ENCODE measurements at places on chromosomes 16 and 17.

- DNase-seq: no peak
Measured at GRCh38 chr17:45302649-45303173, 14.1 kb downstream of the MAP3K14 start.

GRCh38 chr17:19357351-19357750 is 5.2 kb downstream of the B9D1 start:
- no peak for DNase-seq

GRCh38 chr17:3035256-3035967 is 28.0 kb downstream of the OR1D5 start:
- DNase-seq: no peak

GRCh38 chr16:28219282-28219681 is 7.5 kb upstream of the XPO6 start:
- no peak for DNase-seq

DNA sequence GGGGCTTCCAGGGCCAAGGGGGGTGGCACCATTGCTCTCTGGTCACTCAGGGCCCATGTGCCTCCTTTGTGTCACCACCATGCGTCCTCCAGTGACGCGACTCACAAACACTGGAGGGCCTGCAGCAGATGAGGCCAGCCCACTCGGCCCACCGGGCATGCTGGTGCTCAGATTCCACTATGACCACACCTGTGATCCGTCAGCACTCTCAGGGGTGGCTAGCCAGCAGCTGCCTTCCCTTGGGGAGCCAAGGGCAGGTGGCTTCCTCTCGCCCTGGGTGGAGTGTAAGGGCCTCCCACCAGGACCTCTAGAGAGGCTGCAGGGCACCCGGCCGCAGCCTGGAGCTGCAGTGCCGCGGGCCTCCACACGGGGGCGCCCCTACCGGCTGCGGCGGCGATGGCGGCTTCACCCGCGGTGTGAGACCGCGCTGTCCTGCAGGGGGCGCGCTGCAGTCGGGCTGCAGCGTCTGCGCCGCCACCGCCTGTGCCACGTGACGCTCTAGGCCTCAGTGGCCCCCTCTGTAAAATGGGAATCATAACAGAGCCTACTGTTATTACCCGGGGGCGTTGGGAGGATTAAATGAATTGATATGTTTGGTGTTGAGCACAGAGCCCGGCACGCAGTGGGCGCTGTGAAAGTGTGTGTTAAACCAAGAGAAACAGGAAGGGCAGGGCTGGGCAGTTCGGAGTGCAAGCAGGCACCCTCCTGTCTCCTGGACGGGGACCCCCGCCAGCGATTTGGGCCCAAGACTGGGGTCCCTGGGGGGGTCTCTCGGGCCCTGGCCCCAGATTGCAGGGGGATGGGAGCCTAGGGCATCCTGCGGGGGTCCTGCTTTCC is 192.4 kb upstream of the GSE1 start:
- no peak for DNase-seq

DNA sequence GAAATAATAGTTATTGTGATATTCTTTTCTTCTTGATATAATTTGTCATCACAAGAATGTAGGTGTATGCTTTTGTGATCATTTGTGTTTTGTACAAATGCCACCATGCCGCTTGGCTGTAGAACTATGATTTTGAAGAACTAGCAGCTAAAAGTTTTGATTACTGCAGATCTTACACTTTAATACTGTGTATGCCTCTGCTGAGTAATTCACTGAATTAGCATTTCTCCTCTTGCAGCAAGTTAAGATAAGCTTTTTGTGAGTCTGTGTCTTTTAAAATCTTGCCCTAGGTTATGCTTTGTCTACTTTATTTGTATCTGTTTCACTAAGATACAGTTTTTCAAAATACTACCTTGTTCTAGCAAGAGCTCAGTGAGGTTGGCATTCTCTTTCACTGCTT is 326.5 kb upstream of the TBX2 start:
- no peak for DNase-seq

GRCh38 chr16:89038221-89038721 is 55.4 kb upstream of the ACSF3 start:
- DNase-seq: no peak

GRCh38 chr16:22653876-22654275 is 143.2 kb downstream of the NPIPB5 start:
- DNase-seq: no peak

GRCh38 chr17:55246583-55246982 is 18.2 kb upstream of the HLF start:
- no peak for DNase-seq

DNA sequence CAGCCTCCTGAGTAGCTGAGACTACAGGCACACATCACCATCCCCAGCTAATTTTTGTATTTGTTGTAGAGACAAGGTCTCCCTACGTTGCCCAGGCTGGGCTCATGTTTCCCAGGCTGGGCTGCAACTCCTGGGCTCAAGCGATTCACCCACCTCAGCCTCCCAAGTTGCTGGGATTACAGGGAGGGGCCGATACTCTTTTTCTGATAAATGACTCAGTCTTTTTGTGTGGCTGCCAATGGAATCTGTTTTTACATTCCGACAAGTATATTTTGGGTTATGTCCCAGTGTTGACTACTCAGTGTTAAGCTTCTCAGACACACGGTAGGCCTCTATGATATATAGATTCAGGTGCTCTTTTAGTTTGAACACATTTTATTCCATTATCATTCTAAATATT is 58.1 kb downstream of the SLFN11 start:
- DNase-seq: no peak

- DNase-seq: no peak
Measured at GRCh38 chr17:48180842-48181629, 73.5 kb downstream of the SNX11 start.

DNA sequence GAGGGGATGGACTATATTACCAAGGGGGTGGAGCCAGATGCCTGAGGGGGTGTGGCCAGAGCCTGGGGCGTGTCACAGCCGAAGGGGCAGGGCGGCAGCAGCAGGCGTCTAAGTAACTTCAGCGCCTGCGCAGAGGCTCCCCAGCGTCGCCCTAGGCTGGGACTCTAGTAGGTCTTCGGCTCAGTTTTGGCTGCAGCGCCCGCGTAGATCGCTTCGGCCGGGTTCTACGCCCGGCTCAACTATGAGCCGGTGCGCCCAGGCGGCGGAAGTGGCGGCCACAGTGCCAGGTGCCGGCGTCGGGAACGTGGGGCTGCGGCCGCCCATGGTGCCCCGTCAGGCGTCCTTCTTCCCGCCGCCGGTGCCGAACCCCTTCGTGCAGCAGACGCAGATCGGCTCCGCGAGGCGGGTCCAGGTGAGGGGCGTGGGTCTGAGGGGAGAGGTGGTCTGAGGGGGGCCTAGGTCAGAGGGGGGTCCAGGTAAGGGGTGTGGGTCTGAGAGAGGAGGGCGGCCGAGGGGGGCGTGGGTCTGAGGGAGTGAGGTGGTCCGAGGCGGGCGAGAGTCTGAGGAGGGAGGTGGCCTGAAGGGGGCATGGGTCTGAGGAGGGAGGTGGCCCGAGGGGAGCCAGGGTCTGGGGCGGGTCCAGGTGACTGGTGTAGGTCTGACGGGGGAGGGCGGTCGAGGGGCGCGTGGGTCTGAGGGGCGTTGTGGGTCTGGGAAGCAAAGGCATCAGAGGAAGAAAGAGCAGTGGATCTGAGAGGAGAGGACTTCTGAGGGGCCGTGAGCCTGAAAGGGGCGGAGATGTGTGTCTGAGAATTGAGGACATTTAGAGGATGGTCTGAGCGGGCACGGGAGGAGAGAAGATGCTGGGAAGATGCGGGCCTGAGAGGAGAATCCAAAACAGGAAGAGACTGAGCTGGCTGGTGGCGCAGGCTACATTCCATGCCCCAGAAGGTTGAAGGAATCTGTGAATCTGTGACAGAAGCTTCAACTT is at the start of gene LPCAT2:
Gene LPCAT2 (plus strand): TSS at position 132 of the 991 bp plus-strand sequence. CDS start 110 bp downstream, at position 242.
- DNase-seq: peak; percentile 57

GRCh38 chr16:52462816-52463215 is 84.1 kb downstream of the TOX3 start:
- no peak for DNase-seq

- no peak for DNase-seq
Measured at GRCh38 chr17:74754832-74755231, 6.4 kb downstream of the NHERF1 start.

GRCh38 chr16:30974348-30974747 is 10.7 kb upstream of the HSD3B7 start:
- no peak for DNase-seq

DNA sequence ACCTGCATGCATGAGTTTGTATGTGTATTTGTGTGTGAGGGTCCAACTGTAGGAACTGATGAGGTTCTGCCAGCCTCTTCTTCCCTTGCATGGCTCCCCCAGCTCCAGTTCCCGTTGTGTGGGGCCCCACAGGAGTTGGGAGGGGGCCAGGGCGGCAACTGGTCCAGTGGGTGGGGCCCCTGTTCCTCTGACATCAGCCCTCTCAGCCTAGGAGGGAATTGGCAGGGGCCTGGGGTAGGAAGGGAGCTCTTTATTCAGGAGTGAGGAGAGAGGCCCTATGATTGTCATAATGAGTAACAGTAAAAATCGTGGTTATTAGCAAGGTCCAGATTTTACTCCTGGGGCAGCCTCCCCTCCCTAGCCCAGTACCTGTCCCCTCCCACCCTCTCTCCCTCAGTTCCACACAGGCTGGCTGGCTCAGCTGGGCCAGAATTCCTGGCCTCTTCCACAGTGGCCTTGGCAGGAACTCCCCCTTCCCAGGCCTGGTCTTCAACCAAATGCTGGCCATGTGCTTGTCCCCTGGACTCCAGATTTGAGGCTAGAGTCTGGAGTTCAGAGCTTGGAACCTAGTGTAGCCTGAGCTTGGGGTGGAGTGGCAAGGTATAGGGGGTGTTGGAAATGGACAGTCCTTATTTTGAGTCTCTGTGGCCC is 18.9 kb downstream of the RARA start:
- DNase-seq: no peak

GRCh38 chr17:82661717-82662683 is 13.8 kb upstream of the WDR45B start:
- DNase-seq: no peak

GRCh38 chr16:1778200-1779179 is 3.9 kb downstream of the SPSB3 start:
- DNase-seq: no peak

DNA sequence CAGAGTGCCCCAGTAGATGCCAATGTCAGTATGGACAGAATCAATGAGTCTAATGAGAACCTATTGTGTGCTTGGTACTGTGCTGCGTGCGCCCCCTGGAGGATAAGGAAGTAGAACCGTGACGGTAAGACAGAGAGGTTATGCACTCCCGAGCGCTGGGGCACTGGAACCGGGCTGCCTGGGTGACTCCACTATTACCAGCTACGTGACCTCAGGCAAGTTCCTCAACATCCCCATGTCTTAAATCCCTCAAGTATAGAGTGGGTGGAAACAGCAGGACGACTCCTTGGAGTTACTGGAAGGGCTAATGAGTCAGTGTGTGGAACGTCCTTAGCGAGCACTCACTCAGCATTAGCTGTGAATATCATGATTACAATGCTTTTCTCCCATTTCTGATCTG is 16.2 kb downstream of the CHST4 start:
- no peak for DNase-seq

DNA sequence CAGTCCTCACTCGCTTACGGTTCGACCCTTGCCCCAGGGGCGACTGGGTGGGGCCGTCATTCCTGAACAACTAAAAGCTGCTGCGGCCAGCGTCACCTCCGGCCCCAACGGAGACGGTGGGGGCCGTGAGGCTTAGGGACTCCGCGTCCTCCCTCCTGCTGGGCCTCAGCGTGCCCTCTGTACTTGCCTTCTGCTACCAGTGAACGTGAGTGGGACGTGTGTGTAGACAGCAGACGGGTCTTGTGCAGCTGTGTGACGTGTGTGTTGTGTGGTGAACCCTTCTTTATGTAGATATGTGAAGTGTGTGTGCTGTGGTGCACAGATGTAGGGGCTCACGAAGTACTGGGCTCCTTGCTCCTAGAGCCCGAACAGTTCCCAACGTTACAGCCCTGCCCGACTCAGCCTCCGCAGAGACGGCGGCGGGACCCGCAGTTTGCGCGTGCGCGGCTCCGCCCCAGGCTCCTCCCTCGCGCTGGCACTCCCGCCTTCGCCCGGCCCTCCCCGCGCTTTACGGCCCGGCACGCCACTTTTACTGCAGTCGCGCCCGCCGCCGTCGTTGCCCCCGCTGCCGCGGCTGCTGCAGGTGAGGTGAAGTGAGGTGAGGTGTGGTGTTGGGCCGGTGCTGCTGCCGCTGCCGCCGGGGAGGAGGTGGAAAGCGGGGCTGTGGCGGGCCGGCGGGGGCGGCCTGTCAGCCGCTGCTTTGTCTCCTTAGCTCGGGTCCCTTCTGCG is at the start of gene PHAF1:
Gene PHAF1 (plus strand): TSS at position 535 of the 729 bp plus-strand sequence. CDS start 235 bp downstream, outside the sequence.
- DNase-seq: peak; percentile 97

DNA sequence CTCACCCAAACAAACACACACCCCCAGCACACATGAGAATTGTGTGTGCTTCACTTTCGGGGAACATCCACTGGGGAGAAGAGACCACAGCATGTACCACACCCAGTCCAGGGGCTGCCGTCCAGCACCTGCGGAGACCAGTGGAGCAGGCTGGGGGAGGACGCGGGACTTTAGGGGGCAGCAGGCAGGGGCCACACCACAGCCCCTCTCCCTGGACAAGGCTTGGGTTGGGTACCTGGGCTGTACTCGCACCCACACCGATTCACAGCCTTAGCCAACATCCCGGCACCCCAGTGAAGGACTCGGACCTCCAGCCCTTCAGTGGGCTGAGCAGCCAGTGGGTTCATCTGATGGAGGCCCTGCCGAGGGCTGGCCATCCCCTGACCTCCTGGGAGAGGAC is 63.3 kb downstream of the RBFOX3 start:
- DNase-seq: no peak

DNA sequence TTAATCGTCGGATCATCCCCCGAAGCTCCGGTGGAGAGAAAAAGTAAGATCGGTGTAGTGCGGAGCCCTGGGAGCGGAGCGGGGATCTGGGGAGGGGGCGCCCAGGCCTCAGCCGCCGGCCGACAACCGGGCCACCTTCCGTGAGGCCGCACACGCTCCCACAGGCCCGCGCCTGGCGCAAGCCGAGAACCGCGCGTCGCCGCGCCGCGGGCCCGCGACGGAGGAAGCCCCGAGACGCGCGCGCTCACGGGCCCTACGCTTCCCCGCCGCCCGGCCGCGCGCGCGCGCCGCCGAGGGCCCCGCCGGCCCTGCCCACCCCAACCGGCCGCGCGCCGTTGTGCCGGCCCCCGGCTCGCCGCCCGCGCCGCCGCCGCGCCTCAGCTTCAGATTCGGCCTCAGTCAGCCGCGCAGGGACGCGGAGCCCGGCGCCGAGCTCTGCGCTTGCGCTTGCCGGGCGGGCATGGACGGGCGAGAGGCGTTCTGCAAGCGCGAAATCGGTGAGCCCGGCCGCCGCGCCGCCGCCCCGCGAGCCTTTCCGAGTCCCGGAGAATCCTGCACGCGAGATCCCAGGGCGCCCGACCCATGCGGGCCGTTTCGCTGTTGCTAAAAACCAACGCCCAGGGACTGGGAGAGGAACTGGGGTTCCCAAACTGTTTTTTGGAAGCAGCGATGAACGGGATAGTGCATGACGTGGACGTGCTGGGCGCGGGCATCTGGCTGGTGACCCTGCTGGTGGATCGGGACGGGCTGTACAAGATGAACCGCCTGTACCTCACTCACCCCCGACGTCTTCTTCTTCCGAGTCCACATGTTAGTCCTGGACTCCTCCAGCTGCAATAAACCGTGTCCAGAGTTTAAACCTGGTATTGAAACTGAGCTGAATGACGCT is 28.0 kb upstream of the LRRC37A start:
- DNase-seq: peak; percentile 66

- DNase-seq: no peak
Measured at GRCh38 chr17:31532081-31532480, 140.6 kb downstream of the RAB11FIP4 start.
